ENCODE measurements at places on chromosomes 3 and 15.

DNA sequence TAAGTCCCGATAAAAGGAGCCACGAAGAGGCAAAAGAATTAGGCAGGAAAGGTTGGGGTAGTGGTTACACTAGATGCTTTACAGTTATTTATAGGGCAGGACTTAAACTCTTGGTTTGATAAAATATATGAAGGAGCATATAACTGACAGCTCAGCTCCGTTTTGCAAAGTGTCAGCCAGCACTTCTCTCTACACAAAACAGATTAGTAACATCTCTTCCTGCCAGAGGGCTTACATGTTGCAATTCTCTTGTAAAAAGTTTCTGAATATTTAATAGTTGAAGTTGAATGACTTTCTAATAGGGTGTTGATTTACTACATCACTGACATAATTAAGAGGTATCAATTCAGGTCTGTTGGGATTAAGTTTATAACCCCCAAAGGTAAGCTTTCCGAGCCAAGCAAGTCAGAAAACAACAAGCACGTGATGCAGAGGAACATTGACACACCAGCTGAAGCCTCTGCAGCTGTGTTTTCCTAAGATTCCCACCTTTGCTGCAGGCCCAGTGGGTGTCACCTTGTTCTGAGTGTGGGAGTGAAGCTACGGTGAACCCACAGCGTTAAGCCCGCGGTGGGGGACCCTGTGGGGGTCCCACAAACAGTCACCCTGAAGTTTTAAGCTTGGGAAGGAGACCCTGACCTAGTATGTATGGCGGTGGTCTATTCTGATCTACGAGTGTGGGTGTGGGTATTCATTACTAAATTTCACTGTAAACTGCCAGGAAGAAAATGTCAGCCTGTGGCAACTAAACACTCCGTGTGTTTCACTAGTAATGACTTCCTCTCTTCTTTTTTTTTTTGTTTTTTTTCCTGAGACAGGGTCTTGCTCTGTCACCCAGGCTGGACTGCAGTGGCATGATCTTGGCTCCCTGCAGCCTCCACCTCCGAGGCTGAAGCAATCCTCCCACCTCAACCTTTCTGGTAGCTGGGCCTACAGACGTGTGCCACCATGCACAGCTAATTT, 22.0 kb upstream of the ATP13A3 start:
- no peak for DNase-seq

- peak; percentile 77 for DNase-seq
Observed at GRCh38 chr15:90598031-90598577, 68.4 kb downstream of the CRTC3 start.

DNA sequence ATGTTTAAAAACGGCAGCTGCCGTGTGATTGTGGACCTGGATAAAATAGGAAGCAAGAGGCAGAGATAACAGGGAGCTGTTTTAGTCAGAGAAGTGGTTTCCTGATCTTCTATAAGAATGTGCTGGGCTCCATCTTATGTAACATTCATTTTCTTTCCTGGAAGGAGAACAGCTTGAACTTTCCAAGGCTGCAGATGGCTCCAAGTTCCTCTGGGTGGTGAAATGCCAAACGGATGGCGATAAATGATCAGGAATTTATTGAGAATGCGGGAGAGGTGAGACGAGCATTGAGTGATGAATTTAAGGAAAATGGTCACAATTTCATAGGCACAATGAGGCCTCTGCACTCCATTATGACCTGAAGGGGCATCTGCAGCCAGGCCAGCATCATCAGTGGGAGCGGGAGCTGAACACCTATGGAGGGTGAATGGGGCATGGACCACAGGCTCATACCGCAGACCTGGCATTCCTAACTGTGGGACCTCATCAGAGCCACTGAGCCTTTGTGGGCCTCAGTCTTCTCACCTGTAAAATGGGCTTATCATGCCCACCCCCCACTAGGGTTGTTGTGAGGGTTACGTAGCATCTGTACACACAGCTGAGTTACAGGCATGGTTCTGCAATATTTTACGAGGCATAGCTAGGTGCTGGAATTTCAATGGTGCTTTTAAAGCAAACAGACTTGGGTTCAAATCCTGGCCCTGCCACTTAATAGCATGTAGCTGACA, 17.1 kb downstream of the MGLL start:
- DNase-seq, result no peak

DNA sequence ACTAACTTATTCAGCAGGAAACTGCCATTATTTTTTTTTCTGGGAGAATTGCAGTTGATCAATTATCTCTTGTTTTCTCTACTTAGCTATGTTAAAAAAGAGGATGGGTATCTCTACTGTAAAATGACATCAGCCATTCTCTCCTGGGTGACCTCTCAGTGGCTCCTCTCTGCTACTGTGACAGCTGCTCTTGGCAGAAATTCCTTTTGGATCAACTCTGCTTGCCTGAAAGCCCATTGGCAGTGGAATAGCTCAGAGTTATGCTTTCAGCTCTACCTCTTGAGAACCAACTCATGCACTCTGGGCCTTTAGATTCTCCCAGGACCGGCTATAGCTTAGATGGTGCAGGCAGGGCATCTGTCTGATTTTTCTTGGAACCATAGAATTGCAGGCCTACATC, 99.9 kb upstream of the GAP43 start:
- DNase-seq, result no peak

GRCh38 chr3:183825456-183826161, at the start of gene MAP6D1:
TSS of gene MAP6D1 (minus strand) at chr3:183825577. CDS start at chr3:183825547, 30 bp downstream.
- peak; percentile 51 for DNase-seq

DNA sequence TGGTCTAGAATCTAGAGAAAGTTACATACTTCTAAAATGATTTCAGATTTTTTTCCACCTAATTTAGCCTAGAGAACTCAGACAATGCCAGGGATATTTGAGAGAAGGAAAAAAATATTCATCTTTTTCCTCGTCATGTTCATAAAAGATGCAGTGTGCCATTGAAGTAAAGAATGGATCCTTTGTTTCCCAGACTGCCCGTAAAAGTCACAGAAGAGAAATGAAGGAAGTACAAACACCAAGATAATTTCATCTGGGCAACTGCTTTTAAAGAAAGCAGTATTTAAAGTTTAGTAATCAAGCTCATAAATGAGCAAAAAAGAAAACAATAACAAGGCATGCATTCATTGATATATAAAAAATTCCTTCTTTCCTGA, 47.2 kb downstream of the TTC23 start:
- no peak for DNase-seq

DNA sequence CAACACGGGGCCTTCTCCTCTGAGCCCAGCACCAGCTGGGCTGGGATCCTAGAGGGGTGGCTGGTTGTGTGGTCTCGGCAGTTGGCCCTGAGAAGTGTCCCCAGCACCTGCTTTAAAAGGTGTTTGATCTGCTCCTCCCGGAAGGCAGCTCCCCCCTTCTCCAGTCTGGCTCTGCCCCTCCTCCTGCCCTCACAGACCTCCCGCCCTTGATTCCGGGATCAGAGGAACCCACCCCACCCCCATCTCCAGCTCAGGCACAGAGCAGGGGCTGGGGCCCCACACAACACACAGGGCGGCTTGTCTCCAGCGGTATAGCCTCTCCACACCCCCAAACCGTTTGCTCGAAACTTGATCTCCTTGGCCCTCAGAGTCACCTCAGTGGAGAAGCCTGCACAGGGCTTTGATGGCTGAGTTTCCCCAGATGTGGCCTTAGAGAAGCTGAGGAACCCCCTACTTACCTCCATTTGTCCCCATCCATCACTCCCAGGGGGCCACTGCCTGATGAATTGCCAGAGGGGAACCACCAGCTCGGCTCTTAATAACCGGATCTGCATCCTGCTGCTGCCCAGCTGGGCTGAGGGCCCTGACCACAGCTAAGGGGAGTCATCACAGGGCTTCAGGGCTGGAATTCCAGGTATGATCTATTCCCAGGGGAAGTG, 6.4 kb upstream of the STRA6 start:
- no peak for DNase-seq

GRCh38 chr3:48662753-48663488, at the start of gene CELSR3:
TSS of gene CELSR3 (minus strand) at chr3:48662886. CDS start at chr3:48662634, 252 bp downstream.
- DNase-seq, result peak; percentile 58

DNA sequence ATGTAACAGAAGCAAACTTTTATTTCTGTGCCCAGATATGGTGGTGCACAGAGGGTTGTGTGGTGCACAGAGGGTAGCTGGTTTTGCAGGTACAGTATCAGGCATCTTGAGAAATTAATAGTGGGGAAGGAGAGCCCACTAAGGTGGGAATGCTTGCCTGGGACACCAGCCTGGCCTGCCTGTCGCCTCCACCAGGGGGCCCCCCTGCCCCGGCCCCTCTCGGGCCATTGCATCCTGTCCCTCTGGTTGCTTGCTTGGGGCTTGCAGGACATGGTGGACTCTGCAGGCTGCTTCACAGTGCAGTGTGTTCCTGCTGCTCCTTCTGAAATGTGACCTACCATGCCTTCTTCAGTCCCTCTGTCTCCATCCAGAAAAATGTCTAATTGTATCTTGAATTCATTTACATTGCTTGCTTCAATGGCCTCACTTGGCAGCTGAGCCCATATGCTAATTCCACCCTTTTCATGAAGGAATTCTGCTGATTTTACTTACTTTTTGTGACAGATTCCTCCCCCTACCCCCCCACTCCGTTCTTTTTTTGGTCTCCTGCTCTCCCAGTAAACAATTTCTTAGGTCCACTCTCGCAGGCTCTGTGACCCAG, 73.6 kb downstream of the EEFSEC start:
- DNase-seq, result peak; percentile 60

- no peak for DNase-seq
Observed at GRCh38 chr3:66554178-66554577, 53.4 kb upstream of the LRIG1 start.

DNA sequence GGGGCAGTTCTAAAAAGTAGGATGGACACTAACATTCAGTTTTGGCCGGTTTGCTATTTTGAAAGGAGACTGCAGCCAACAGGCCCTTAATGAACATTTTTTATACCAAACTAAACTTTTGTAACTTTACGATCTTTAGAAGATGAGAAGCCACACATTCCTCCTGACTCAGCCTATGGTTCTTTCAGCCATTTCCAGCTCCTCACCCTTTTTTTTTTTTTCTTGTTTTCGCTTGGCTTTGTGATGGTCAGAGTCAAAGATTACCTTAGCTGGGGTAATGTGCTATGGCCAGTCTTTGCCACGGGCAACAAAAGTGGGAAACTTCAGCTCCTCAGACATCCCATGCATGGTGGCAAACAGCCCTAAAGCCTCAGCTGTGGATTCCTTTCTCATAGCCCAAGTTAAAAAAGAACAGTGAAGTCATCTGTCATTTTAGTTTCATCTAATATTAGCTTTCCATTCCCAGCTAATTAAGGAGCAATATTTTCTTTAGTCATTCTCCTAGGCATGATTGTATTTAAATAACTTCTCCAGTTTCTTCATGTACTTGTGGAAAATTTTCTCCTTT, 368.7 kb downstream of the MFSD1 start:
- DNase-seq, result no peak

GRCh38 chr3:119356646-119357045, 62.5 kb downstream of the ARHGAP31 start:
- DNase-seq, result no peak

DNA sequence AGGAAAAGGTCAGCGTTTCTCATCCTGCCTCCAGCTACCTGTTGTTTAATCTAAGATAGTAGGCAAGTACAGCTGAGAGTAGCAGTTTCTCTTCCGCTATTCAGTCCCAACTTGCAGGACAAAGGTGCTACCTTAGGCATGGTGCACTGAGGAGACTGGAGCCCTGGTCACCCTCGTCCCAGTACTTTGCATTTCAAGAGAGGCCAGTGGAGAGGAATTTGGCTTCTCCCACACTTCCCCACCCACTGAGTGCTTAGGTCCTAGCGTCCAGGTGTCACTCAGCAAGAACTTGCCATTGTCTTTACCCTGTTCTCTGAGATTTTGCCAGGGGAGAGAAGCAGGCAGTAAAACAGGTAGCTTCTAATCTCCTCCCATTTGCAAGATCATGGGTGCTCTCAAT, 12.5 kb upstream of the RPN1 start:
- no peak for DNase-seq

- no peak for DNase-seq
Observed at GRCh38 chr3:106276151-106276550, 407.3 kb upstream of the CBLB start.

DNA sequence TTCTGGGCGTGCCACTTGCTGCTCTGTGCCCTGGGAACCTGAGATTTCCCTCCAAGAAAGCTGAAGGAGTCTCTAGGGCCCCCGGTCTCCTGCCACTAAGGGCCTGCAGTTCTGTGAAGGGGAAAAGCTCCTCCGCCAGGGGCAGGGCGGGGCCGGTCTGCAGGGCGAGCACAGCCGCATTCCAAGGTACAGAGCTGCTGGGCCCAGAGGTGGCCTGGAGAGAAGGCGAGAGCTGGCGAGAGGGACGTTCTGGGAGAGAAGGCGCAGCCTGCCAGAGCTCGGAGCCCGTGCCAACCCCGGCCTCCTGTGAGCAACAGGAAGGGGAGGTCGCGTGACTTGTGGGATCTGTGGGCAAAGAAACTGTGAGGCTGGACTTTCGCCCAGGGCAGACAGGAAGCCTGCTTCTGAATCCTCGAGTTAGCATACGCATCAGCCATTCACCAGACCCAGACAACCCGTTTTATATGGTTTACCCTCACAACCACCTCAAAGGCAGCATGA, 500.4 kb downstream of the SHQ1 start:
- no peak for DNase-seq

- DNase-seq, result no peak
Observed at GRCh38 chr15:22895465-22896190, 57.2 kb downstream of the NIPA2 start.

DNA sequence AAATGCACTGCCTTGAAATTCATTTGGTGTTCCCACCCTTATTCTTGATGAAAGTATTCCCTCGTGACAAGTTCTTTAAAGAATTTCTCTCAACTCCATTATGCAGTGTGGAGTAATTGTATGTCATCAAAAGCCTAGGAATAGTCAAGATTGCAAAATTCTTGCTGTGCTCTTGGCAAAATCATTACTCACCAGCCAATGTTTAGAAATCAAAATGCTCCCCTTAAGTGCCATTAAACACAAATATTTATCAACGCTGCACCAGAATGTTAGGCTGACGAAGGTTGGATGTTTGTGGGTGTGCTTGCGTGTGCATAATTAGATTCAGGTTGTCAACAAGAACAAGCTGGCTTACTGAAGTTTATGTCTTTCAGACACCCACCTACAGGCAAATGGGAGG, 40.5 kb downstream of the SST start:
- DNase-seq, result no peak

DNA sequence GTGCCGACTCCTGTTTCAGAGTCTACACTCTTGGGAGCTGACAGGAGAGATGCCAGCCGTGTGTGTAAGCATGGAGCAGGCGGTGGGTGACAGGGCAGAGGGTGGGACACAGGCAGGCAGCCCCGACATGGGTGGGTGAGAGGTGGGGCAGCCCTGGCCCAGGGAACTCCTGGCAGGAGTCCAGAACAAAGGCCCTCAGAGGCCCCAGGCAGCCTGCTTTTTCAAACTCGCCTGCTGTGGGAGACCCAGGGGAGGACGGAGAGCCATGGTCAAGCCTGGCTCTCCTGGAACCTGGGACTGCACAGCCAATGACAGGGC, 29.3 kb upstream of the SLC41A3 start:
- DNase-seq, result no peak

- DNase-seq, result peak; percentile 51
Observed at GRCh38 chr3:62529230-62529629, 155.9 kb upstream of the FEZF2 start.

DNA sequence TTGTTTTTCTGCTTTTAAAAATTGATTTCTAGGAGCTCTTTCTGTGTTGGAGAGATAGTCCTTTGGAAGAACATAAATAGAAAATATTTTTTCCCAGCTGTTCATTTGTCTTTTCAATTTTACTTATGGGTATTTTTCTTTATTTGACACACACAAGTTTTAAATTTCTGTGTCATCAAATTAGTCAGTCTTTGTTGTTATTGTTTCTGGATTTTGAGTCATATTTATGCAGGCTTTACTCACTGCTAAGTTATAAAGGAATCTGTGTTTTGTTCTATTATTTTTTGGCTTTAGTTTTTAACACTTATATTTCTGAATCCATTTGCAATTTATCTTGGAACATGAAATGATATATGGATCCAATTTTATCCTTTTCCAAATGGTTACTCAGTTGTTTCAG, 5.9 kb upstream of the GHSR start:
- no peak for DNase-seq

Measured in liver (tissue), 10 donors.